ENCODE measurements at places on chromosomes 1 and 21. TPM values are rescaled to one million over a fixed set of nuclear protein-coding genes. Genes with fewer than 3 reads are reported as not detected.

DNA sequence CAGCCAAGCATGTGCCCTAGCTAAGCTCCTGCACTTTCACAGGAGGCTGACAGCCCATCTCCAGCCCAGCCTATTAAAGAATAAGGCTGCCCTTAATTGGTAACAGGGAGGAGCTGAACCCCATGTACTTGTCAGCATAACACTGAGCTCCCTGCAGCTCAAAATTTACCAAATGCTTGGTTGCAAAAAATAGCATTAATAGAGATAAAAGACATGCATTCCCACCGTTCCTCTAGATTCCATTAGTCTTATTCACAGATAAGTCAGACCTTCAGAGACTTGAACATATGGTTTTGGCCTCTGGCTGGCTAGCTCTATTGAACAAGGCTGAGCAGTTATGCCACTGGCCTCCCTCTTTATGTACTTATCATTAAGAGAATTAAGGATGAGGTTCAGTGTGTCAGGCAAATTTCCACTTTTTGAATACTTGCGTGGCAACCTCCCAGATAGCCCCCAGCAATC is 29.2 kb downstream of the OLFML3 start:
- no peak for DNase-seq

DNA sequence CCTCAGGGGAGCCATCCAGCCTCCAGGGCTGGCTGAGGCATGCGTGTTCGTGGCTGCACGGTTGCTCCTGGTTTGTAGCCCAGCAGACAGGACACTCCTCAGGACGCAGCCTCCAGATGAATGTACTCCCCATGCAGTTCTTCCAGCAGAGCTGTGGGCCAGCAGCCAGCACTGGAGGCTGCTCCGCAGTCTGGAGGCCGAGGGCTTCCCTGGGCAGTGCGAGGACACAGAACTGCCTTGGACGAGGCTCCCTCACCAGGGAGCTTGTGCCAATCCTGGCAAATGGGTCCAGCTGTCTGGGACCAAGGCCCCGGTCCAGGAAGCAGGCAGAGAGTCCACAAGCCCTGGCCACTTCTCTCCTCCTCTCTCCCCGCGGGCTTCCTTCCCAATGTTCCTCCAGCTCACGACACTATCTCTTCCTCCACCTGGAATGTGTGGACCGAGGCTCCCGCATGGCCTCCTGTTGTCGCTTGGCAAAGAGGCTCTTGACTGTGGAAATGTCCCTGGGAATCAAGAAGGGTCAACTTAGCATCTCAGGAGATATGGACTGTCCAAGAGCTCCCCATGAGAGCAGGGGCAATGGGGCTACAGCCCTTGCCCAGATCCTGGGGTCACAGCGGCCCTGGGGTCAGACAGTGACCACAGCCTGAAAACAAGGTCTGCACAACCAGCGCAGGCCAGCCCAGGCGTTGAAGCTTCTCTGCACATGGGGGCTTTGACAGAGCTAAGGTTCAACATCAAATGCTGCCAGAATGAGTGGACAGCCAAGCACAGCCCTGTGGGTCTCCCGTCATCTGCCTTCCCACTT is 5.3 kb downstream of the EDN2 start:
- no peak for DNase-seq

DNA sequence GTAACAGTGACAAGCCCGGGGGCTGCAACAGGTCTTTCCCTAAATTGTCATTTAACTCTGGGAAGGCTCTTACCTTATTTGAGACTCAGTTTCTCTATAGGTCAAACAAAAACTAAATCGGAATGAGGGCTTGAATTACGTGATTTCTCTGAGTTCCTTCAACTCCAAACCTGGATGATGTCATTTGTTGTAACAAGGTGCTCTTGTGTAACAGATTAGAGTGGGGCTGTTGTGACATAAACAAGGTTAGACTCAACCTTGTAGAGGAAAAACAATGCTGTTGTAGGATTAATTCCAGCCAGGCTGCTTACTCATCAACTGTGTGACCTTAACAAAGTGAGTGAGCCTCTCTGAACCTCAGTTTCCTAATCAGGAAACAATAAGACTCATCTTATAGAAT is 74.4 kb downstream of the SUSD4 start:
- peak; percentile 27 for DNase-seq

DNA sequence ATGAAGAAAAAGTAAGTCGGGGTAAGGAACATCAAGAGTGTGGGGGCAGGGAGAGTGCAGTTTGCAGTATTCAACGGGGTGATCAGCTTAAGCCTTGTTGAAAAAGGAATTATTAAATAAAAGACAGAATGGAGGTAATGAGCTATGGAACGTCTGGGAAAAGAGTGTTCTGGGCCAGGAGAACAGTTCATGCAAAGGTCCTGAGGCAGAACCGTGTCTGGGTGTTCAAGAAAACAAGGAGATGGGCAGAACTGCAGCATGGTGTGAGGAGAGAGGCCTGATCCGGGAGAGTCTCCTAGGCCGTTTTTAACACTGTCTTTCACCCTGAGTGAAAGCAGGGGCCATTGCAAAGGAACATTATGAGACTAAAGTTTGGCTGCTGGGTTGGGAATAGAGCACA is 20.2 kb downstream of the OVGP1 start:
- no peak for DNase-seq

- no peak for DNase-seq
These were observed at the start of gene FCAMR for GRCh38 chr1:206970446-206970845. Gene FCAMR, minus strand, starts transcription at chr1:206970460. Its CDS starts 335 bp downstream, at chr1:206970125.

- no peak for DNase-seq
These were observed 9.6 kb downstream of the TENT5C start for GRCh38 chr1:117615474-117615873.

DNA sequence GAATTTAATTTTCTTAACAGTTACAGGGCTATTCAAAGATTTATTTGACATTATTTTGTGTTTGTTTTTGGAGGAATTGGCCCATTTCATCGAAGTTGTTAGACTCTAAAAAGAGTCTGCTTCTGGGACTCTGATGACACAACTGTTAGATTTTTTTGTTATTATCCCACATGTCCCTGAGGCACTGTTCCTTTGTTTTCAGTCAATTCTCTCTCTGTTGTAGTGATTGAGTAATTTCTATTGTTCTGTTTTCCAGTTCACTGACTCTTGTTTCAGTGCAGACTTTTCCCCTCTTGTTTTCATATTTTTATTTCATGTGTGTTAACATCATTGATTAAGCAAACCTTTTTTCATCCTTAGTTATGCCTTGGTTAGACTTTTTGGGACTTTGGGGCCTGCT is 325.0 kb downstream of the ZNF326 start:
- DNase-seq: no peak

PPM1J gene
- total RNA-seq: 10.7 TPM

BATF3 gene
- not detected for total RNA-seq

GRCh38 chr1:54803761-54804470 is 2.8 kb upstream of the TTC22 start:
- no peak for DNase-seq

- DNase-seq: no peak
These were observed 417.9 kb downstream of the MATN1 start for GRCh38 chr1:30305519-30305918.

GRCh38 chr21:14241297-14241696 is 25.3 kb downstream of the RBM11 start:
- DNase-seq: no peak

DNA sequence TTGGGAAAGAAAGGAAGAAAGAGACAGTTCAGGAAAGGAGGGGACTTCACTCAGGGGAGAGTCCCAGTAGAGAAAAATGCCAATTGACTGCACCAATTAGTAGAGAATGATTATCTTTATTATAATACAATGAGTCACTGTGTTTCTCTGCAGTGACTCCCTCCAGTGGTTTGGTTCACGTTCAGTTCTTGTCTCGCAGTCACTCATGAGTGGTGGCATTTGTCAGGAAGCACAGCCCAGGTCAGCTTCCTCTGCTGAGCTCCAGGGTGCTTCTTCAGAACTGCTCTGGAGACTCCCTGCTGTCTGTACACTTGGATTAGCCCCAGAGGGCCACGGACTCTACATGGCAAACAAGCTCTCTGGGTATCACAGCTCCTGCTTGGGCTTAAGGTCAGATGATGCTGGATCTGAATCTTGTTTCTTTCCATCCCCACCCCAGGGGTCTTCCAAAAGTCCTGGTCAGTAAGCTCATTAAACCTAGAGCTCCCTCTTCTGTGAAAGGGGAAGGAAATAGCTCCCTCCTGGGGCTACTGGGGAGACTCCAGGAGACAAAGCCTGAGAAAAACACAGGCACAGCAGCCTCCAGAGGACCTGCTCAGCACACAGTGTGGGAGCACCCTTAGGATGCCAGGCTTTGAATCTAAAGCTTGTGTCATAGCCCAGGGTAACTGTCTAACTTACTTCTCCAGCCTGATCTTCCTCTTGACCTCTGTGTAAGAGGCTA is 619.0 kb downstream of the AJAP1 start:
- no peak for DNase-seq

- no peak for DNase-seq
These were observed 66.8 kb upstream of the ANGPTL1 start for GRCh38 chr1:178937695-178938094.

DNA sequence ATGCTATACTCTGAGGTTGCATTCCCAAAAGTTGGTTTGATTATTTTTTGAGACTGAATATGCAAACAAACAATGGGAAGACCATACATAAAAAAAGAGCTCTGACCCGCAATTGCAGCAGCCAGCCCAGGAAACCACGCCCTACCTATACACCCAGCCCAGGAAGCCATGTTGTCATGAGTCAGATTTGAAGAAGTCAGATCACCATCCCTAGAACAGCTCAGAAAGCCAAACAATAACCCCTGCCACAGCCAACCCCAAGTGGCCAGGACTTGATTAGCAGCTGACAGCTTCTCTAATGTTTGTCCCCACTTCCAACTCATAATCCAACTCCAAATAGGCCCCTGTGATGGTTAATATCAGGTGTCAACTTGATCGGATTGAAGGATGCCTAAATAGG is 621.9 kb downstream of the NPHP4 start:
- DNase-seq: no peak

CHRM3 gene
- 43.7 TPM for total RNA-seq

OR2L8 gene
- total RNA-seq: 0.83 TPM

GRCh38 chr1:41860214-41860613 is 58.5 kb downstream of the HIVEP3 start:
- DNase-seq: no peak

- no peak for DNase-seq
These were observed 784.5 kb upstream of the NEGR1 start for GRCh38 chr1:73066866-73067265.

ALPL gene
- total RNA-seq: not detected

DNA sequence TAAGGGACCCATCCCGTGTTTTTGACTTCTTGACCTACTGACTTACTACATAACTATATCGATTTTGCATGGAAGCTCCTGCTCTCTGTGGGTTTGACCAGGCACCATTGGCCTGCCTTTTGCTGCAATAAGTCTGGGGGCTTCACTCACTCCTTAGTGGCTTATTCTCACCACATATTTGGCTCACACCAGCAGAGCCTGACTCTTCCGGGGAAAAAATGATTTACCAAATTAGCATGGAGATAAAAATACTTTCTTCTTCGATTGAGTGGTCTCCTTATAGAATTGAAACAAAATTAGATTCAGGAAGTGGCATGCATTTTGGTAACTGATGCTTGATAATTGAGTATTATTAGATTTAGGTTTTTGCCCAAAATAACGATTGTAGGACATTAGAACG is 129.7 kb downstream of the RUNX1 start:
- no peak for DNase-seq

SIPA1L2 gene
- 6.0 TPM for total RNA-seq

OR2T29 gene
- total RNA-seq: not detected

HOOK1 gene
- 9.6 TPM for total RNA-seq
